Effector memory CD8-positive, alpha-beta T cell (primary cell): ENCODE measurements at places on chromosomes 2 and 18.

DNA sequence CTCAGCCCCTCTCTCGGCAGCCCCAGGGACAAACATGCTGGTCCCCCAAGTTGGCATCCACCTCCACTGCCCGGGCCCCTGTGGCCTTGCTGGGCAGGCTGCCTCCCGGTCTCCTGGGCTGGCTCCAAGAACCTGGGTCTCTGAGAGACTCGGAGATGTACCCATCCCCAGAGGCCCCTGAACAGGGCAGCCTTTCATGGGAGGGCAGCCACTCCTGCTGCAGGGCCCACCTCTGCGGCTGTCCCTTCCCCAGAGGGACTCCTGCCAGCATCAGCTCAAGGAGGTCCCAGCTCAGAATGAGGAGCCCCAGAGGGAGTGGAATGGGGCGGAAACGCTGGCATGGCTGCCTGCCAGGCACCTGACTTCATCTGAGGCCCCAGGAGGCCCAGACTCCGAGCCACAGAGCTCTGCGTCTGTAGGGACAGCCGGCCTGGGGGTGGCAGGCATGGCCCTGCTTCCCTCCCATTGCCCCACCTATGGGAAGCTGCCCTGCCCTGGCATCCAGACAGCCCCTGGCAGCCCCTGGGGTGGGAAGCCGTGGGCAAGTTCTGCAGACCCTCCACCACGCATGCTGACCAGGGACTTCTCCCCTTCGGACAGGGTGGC, 857 bp upstream of the CROCC2 start:
- DNase-seq, result no peak

- no peak for DNase-seq
Measured at GRCh38 chr2:67240507-67240906, 156.6 kb upstream of the ETAA1 start.

GRCh38 chr18:11736656-11737055, 47.6 kb downstream of the GNAL start:
- no peak for DNase-seq

DNA sequence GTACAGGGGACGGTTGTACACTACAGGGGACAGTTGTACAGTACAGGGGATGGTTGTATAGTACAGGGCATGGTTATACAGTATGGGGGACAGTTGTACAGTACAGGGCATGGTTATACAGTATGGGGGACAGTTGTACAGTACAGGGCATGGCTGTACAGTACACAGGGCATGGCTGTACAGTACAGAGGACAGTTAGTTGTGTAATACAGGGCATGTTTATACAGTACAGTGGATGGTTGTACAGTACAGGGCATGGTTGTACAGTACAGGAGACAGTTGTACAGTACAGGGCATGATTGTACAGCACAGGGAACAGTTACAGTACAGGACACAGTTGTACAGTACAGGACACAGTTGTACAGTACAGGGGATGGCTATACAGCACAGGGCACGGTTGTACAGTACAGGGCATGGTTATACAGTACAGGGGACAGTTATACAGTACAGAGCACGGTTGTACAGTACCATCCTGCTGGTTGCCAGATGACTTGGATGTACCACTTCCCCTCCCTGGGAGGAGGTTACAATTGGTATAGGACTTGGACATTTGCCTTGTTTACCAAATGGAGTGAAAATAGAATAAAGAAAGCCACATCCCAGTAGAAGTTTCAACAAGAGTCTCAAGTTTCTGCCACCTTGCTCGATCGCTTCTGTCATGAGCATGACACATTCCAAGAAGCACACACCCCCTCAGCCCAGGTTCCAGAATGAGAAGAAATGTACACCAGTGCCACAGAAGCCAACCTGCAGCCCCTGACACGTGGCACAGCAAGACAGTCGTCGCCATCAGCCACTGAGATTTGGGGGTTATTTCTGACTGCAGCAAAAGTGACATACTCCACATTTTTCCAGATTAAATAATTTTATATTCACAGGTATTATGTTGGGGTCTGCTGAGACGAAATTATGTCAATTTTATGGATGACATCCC, 16.0 kb downstream of the CYRIA start:
- DNase-seq, result no peak

- no peak for DNase-seq
Measured at GRCh38 chr2:171524018-171524401, 1.7 kb downstream of the CYBRD1 start.

GRCh38 chr18:3100498-3101132, 87.7 kb upstream of the LPIN2 start:
- DNase-seq, result no peak

GRCh38 chr2:161992531-161992930, 81.5 kb downstream of the DPP4 start:
- DNase-seq, result no peak

DNA sequence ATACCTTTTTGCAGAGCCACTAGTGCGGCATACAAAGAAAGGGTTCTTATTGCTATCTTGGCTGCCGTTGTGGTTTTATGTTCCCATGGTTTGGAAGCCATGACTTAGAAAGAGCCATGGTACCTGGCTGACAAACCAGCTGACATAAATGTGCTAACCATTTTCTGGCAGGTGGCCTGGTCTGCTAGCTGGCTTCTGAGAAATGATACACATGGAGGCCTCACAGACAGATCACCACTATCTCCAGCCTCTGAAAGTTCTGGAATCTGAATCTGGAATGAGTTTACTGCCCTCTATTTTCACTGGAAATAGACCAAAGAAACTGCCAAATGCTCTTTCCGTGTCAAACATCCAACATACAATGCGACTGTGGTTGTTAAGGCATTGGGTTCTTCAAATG, 123.7 kb downstream of the QPCT start:
- no peak for DNase-seq

DNA sequence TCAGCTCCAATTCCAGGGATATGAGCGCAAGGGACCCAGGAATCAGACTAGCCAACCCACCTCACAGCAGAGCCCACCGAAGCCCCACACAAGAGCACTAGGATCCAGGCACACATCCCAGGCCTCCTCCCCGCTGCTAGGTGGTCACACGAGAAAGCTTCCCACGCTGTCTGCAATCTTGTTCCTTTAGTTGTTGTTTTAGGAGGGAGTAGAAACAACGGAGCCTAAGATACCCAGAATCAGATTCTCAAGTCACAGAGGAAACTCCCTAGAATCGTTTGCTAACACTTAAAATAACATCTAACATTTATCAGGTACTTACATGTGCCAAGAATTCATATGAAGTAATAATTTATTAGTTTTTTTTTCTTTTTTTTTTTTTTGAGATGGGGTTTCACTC, 9.7 kb upstream of the ATL2 start:
- DNase-seq, result no peak

GRCh38 chr2:238985931-238986446, 138.1 kb downstream of the TWIST2 start:
- no peak for DNase-seq

DNA sequence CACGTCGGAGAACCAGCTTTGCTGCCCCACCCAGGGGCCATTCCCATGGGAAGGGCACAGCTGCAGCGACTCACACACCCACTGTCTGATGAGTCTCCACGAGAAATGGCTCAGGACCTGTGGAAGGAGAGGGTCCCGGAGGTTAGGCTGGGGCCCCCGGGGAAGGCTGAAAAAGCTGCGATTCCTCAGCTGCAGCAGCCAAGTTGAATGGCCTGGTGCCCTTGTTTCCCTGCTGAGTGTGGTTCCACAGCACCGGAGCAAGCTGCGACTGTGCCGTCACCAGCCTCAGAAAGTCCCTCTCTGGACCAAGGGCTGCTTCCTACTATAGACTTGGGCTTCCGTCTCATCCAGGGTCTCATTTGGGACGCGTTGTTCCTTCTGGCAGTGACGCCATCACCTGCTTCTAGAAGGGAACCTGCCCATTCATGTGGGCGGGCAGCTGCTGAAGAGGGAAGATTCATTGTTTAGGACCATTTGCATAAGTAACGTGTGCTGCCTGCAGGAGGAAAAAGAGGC, 180.2 kb downstream of the INHBB start:
- no peak for DNase-seq

DNA sequence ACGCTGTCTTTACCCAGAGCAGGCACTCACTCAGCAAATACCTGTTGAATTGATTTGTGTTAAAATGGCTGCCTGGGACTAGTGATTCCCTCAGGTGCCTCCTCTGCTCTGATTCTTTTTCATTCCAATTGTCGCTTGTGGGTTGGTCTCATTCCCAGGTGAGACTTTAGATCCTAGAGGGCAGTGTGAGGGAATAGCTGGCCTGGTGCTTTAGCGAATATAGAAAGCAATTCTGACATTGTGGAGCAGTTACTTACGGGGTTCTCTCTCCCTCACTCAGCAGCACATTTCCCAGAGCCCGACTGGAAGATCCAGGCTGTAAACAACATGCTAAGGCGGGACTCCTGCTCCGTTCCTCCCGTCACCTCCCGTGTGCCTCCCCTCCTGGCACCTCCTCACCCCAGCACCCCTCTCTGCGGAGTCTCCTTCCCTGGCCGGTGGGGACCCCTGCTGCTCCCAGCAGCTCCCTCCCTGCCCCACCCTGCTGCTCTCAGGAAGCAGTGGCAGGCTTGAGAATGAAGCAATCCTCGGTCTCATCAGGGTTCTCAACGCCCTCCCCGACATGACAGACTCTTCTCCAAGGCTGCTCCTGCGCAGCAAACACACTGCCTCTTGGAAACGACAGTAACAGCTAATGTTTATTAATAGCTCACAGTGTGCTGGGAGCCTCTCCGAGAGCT, 26.9 kb downstream of the CELF4 start:
- DNase-seq, result no peak

GRCh38 chr2:171655586-171655985, 31.7 kb upstream of the DYNC1I2 start:
- DNase-seq, result no peak

DNA sequence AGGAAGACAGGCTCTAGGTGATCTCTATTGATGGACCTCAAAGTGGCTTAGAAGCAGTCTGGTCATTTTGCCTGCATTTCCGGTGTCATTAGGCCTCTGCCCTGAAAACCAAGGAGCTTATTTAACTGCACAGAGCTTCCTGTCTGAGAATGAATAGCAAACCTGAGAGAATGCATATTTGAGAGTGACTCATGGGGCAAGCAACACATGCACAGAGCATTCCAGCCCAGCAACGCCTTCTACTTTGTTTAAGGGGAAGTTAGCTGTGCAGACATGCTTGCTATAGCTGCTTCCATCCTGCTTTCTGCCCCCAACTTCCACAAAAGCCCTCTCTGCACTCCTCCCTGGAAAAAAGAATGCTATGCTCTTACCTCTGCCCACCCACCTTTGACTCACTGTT, 232.8 kb downstream of the GRB14 start:
- DNase-seq, result no peak

DNA sequence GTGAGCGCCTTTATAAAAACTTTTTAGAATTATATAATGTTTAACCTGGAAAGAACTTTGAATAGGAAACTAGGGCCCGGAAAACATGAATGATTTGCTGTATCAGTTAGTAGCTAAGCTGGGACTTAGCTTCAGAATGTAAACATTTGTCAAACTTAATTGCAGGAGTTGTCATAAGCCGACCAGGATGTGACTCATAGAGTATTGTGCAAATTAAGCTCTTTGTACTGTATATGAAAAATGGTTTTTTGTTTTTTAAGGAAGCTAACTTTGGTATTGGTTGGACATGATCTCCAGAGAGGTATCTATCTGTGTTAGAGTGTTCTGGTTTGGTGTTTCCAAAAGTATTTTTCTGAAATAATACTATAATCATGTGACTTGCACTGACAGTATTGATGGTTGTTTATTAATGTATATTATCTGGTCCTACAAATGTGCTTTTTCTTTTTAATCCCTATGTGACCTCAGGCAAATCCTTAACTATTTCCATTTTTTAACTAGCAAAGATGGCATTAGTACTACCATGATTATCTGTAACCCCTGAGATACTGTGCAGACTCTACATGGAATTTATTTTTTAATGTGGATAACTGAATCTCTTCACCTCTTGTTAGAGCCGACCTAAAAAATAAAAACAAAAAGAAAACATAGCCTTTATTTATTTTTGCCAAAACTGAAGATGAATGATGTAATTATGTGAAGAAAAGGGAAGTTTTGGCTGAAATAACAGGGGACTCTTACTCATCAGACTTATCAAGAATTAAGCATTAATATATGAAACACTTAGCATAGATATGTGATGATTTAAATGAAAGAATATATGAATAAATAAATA, 11.7 kb downstream of the YIPF4 start:
- DNase-seq, result no peak

- DNase-seq, result no peak
Measured at GRCh38 chr2:150459281-150459680, 28.2 kb downstream of the RND3 start.

- no peak for DNase-seq
Measured at GRCh38 chr2:40914666-40915065, 462.8 kb upstream of the SLC8A1 start.

GRCh38 chr2:208698114-208698513, 291.5 kb downstream of the PTH2R start:
- no peak for DNase-seq

GRCh38 chr2:188647430-188648070, 326.6 kb upstream of the COL3A1 start:
- no peak for DNase-seq

DNA sequence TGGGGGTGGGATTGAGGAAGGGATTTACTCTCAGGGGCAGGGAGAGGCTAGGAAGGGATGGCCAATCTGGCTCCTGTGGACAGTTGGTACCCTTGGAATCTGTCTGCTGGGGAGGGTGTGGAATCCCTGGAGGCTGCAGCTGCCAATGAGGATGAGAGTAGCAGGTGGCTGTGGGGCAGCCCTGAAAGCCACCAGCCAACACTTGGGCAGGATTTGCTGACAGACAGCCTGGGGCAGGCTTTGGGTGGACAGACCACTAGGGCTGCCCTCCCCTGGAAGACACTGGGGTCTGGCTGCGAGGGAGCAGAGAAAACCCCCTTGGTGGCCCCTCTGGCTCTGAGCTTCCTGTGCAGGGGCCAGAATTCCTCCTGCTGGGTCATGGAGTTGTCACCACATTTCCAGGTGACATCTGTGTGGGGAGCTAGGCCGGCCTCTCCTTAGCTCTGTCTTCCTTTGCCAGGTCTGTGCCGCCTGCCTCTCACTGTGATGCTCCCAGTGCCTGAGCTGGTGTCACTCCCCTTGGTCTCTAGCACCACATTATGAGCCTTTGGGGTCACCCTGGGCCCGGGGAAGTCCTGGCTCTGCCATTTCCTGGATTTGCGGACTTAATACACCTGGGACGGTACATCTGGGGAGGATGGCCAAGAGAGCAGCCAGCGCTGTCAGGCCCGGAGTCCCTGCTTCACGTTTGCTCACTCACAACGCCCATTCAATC, 13.4 kb upstream of the ARHGEF4 start:
- no peak for DNase-seq

- DNase-seq, result no peak
Measured at GRCh38 chr2:13414897-13415296, 698.2 kb downstream of the TRIB2 start.

- no peak for DNase-seq
Measured at GRCh38 chr2:164655750-164656149, 34.5 kb upstream of the GRB14 start.

- no peak for DNase-seq
Measured at GRCh38 chr2:68879296-68879695, 8.1 kb upstream of the BMP10 start.

DNA sequence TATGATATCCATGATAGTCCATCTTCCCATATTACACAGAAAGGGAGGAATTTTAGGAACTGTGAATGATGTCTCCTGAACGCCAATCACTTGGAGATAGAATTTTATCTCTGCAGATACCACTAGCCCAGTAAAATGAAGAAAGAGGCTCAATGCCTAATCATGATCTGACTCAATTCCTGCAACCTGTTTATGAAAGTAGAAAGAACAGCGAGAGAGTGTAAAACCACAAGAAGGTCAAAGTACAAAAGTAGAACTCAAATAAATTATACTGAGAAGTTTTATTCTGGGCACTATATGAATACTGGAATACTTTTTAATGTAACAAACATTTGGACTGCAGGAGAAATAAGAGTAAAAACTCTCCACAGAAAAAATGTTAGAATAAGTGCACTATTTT, 892.1 kb upstream of the DDX18 start:
- DNase-seq, result no peak

GRCh38 chr2:221851531-221852045, 279.5 kb upstream of the EPHA4 start:
- no peak for DNase-seq
